ENCODE measurements at places on chromosomes 1 and 21.

DNA sequence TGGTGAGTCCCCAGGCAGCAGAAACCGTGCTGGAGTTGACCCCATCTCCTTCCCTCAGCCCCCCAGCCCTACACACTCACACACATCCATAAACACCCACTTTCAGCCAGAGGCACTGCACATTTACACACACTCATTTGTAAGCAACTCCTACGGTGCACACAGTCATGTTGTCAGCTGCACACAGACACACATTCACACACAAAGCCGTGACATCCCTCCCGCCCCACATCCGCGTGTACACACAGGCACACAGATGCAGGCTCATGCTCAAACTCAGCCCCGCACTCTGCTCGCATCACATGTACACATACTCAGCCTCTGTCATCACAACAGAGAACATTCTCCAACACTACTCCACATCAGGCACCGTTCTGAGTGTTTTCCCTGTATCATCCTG lies 47.6 kb downstream of the LACTBL1 start:
- DNase-seq: no peak

GRCh38 chr1:244970236-244970743 lies 105.9 kb upstream of the HNRNPU start:
- DNase-seq: no peak

DNA sequence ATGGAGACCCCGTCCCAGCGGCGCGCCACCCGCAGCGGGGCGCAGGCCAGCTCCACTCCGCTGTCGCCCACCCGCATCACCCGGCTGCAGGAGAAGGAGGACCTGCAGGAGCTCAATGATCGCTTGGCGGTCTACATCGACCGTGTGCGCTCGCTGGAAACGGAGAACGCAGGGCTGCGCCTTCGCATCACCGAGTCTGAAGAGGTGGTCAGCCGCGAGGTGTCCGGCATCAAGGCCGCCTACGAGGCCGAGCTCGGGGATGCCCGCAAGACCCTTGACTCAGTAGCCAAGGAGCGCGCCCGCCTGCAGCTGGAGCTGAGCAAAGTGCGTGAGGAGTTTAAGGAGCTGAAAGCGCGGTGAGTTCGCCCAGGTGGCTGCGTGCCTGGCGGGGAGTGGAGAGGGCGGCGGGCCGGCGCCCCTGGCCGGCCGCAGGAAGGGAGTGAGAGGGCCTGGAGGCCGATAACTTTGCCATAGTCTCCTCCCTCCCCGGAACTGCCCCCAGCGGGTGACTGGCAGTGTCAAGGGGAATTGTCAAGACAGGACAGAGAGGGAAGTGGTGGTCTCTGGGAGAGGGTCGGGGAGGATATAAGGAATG lies 505 bp downstream of the LMNA start:
- no peak for DNase-seq

GRCh38 chr1:21238141-21238800 lies 52.0 kb downstream of the ECE1 start:
- DNase-seq: no peak

- no peak for DNase-seq
Measured at GRCh38 chr1:63690966-63691700, 82.7 kb upstream of the ROR1 start.

DNA sequence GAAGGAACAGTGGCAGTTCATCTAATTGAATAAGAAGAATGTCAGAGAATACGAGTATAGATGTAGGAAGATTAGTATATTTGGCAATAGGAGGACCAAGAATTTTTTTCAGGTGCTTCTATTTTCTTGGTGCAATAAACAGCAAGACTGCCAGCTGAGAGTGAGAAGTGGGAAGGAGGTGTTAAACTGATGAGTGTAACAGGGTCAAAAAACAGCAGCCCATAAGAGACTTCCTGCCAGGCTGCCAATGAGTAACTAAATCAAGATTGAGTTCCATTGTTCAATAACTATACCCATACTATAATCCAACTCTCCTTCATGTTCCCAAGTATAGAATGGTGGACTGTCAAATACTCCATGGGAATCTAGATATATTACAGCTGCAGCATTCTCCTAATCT lies 28.7 kb downstream of the LYST start:
- no peak for DNase-seq

GRCh38 chr1:100036718-100037655 lies 67.2 kb downstream of the SLC35A3 start:
- no peak for DNase-seq

GRCh38 chr1:117708323-117709248 lies 102.7 kb downstream of the TENT5C start:
- no peak for DNase-seq

GRCh38 chr1:10717296-10718082 lies 79.0 kb downstream of the CASZ1 start:
- DNase-seq: no peak

DNA sequence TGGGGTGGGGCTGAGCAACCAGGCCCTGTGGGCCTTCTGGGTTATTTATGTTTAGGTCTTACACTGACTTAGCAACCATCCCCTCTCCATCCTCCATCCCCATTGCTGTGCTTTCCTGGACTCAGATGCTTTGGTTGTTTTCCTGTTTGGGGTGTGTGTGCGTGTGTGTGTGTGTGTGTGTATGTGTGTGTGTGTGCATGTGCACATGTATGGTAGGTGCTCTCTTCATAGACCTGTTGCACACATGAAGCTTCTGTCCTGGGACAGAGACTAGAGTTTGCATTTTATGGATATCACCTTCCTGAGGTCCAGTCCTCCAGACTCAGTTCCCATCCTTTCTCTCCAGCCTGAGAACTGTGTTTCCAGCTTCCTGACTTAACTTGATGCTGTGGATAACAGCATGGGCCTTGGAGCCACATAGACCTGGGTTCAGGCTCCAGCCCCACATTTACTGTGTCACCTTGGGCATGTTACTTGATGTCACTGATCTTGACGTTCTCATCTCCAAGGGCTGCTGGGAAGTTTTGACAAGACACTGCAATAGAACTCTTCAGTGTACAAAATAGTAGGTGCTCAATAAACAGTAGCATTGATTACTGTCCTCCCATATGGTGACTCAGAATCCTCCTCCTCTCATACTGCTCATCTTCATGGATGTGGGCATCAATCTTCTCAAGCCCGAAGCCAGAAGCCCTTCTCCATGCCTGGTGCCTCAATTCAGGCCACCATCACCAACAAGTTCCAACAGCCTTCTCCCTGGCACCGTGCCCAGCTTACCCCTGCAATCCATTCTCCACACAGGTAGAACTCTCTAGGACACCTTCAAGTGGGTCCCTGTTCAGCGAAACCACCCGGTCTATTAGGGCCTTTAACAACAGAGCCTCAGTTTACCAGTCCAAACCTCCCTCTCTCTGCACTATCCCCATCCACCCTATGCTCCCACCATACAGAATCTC lies 181.8 kb upstream of the EDN2 start:
- no peak for DNase-seq

- no peak for DNase-seq
Measured at GRCh38 chr1:44367944-44368343, 12.9 kb upstream of the ERI3 start.

DNA sequence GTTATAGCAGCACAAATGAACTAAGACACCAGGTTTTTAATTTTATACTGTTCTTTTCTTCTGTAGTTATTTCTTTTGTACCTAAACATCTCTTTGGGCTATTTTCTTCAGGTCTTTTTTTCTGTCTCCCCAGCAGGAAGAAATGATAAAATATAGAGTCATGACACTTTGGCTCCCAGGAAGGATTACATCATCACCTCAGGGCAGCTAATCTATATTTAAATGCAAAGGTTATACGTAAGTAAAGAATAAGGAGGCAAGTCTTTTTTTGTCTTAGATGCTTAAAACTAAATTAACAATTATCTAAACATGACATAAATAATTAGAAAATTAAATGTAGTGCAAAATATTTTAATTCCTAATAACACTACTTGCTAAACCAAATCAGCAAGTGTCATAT lies 57.0 kb downstream of the WARS2 start:
- DNase-seq: no peak

DNA sequence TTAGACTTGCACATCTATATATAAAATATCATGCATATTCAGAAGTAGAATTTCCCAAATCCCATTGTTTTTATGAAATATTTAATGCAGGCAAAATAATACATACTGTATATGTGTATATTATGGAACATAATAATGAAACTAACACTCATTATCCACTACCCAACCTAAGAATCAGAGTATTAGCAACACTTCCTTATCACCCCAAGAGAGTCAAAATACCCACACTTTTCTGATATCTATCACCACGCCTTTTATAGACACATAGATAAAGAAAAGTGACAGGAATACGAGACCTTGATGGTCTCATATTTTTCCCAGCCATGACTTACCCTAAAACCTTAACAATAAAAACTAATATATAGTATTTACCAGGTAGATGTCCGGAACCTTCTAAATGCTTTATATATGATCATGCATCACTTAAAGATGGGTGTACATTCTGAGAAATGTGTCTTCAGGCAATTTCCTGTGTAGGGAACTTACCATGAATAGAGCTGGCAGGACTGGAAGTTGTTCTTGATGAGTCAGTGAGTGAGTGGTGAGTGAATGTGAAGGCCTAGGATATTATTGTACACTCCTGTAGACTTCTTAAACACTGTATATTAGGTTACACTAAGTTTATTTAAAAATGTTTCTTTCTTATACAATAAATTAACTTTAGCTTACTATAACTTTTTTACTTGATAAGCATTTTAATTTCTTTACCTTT lies 45.5 kb downstream of the TNFSF4 start:
- DNase-seq: no peak

DNA sequence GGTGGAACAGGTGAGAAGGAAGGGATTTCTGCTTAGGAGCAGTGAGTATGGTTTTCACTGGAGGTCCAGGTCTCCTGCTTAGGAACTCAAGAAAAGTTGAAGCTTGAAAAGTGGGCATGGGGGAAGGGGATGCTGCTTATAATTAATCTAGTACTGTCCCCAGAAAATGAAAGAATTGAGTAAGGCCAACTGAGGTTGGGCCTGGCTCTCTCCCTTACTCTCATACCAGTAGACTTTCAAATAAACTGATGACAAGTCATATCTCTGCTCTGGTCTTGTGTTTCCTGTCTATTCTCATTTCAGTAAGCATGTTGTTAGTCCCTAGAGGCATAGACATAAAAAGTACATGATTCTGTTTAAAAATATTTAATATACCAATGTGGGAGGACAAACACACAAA lies 26.4 kb downstream of the CD48 start:
- DNase-seq: no peak

DNA sequence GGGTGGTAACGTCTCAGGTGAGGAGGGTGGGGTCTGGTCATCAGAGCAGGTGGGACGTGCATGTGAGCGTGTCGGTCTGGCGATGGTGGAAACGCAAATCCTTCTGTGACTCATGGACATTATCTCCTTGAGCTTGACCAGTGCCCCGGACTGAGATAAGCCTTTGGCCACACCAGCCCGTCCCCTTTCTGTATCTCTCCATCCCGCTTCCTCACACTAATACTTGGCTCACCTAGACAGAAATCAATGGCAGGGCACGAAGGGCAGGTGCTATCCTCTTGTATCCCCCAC lies 7.9 kb upstream of the AQP10 start:
- DNase-seq: no peak
